T-helper 2 cell treated with Interferon-gamma antibody and Interleukin-4, amounts not matched to agents 5 μg/mL and 100 μg/mL, for 36 hours (primary cell): ENCODE measurements at places on chromosomes 5 and 9.

DNA sequence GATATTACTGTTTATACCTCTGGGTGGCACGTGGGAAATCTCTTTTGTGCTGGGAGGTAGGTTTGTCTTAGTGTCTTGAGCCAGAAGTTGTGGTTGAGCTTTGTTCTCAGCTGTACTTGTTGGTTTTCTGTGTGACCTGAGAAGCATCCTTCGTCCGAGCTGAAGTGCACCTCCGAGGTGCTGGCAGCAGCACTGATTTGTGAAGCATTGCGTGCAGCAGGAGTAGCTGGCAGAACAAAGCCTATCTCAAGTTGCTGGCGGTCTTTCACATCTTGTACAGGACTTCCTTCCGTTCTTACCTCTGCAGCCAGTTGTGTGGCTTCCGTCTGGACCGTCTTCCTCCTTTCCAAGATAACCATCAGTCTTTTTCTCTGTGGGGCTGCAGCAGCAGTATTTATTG, 4.3 kb downstream of the PRRC2B start:
- H3K27me3 ChIP-seq, result no peaks in the 10 kb centered on the region
- H3K27ac ChIP-seq, result peak overlapping the region; percentile 82
- peak; percentile 66 for DNase-seq
- peak overlapping the region; percentile 93 for H3K4me3 ChIP-seq

DNA sequence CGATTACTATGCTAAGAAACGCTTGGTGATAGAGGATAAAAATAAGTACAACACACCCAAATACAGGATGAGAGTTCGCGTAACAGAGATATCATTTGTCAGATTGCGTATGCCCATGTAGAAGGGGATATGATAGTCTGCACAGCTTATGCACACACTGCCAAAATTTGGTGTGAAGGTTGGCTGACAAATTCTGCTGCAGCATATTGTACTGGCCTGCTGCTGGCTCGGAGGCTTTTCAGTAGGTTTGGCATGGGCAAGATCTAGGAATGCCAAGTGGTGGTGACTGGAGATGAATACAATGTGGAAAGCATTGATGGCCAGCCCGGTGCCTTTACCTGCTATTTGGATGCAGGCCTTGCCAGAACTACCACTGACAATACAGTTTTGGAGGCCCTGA, 208.4 kb downstream of the PDZD2 start:
- H3K4me1 ChIP-seq, result no peaks in the 10 kb centered on the region
- peaks cover 1% of the 10 kb centered on the region for H3K27me3 ChIP-seq
- H3K4me3 ChIP-seq, result no peak overlapping the region
- H3K36me3 ChIP-seq, result no peaks in the 10 kb centered on the region

GRCh38 chr5:67774267-67774552, 441.3 kb upstream of the PIK3R1 start:
- H3K27me3 ChIP-seq, result no peaks in the 10 kb centered on the region
- no peak for DNase-seq
- peaks cover 2% of the 10 kb centered on the region for H3K4me1 ChIP-seq
- no peak overlapping the region for H3K27ac ChIP-seq

DNA sequence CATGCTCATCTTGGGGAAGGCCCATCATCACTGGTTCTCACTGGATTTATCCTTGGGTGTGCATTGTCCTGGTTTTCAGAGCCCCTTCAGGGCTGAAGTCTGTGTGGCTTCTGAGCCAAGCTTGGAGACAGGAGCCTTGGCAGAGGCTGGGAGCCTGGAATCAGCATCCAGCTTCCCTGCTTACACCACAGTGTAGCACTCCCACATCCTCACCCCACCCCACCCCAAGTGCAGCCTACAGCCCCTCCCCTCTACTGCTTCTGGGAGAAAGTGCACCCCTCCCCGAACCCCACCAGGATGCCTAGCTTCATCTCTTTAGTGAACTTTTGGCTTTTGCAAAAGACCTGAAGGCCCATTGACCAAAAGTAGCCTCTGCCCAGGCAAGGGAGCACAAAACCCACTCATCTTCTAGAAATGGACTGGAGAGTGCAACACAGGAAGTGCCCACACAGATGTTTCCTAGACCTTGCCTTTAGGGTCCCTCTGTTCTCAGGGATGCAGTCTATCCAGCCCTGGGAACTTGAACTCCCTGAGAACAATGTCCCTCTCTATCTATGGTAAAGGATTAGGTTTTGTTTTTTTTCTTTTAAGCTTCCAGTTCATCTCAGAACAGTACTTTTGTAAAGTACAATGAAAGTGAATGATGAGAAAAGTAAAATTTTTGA, 189.7 kb downstream of the PALM2AKAP2 start:
- peak overlapping the region; percentile 90 for H3K27ac ChIP-seq
- H3K4me1 ChIP-seq, result peaks cover 81% of the 10 kb centered on the region
- H3K4me3 ChIP-seq, result peak overlapping the region; percentile 18

GRCh38 chr9:69485466-69485865, 160.5 kb downstream of the ENTREP1 start:
- H3K27ac ChIP-seq, result no peak overlapping the region

DNA sequence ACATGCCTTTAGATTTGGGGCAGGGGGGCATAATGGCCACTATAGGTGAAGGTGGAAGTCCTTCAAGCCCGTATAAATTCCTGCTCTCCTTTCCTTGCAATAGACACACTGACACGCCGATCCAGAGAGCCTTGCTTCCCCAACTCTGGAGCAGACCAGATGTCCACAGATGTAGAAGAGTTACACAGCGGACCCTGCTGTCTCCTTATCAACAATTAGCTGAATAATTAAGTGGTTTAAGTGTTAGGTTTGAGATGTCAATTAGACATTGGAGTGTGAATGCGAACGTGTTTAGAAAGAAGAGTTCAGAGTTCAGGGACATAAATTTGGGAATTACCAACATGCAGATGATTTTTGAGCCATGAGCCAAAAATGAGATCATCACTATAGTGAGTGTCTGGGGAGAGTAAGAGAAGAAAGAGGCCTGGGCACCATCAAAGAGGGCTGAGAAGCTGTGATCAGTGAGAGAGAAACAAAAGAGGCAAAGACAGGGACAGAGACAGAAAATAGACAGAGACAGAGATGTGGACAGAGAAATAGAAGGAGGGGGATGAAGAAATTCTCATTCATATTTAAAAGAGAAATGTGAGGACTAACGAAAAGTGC, 734.4 kb upstream of the ADAMTS16 start:
- no peaks in the 10 kb centered on the region for H3K36me3 ChIP-seq
- H3K27me3 ChIP-seq, result no peaks in the 10 kb centered on the region
- H3K27ac ChIP-seq, result no peak overlapping the region

DNA sequence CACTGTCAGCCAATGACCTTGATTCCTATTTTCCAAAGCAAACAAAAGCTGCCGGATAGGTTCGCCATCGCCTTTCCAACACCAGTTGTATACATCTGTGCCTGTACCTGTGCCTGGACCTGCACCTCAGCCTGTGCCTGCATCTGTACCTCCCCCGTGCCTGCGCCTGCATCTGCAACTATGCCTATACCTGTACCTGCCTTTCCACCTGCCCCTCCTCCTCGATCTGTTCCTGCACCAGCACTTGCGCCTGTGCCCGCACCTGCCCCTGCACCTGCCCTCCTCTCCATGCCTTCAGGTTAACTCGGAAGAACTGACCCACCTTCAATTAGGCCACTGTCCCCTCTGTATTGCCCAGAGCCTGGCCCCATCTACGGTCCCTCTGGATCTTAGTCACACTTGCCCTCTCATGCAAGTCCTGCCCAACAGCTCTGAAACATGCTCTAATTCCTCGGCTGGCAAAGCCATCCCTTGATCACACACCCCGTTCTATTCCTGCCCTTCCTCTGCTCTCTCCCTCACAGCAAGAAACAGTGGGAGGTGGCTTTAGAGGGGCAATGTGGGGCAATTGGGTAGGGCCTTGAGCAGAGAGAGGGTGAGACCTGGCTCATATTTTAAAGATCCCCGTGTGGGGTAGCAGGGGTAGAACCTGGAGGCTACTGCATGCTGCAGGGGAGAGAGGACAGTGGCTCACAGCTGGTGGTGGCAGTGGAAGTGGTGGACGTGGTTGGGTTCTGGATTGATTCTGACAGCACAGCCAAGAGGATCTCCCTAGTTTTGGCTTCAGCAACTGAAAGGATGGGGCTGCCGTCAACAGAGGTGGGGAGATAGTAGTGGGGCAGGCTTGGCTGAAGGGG, 59.6 kb upstream of the PHYKPL start:
- no peaks in the 10 kb centered on the region for H3K4me1 ChIP-seq
- no peak overlapping the region for H3K4me3 ChIP-seq
- no peak for DNase-seq

DNA sequence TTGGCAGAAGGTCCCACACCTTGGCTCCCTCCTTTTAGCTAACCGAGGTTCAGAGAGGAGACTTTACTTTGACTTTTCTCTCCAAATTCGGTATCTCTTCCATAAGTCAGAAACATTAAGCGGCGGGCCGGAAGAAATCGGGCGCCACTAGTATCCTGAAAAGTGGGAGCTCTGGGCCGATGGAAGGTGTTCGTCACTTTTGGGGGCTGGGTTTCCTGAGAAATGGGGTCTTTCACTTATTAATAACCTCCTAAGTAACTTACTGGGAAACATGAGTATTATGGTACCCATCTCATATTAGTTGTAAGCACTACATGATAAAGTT, 716 bp downstream of the STX17 start:
- peak overlapping the region; percentile 99 for H3K4me3 ChIP-seq
- DNase-seq, result no peak
- H3K4me1 ChIP-seq, result peaks cover 35% of the 10 kb centered on the region
- H3K27ac ChIP-seq, result peak overlapping the region; percentile 97
- H3K27me3 ChIP-seq, result peaks cover 16% of the 10 kb centered on the region

DNA sequence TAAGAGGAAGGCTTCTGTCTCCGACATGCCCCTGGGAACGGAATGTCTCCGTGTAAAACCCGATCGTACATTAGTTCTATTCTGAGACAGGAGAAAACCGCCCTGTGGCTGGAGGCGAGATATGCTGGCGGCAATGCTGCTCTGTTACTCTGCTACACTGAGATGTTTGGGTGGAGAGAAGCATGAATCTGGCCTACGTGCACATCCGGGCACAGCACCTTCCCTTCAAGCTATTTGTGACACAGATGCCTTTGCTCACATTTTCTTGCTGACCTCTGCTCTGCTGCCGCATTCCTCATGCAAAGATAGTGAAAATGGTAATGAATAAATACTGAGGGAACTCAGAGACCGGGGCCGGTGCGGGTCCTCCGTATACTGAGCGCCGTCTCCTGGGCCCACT, 2.2 kb upstream of the DPP7 start:
- no peaks in the 10 kb centered on the region for H3K27me3 ChIP-seq
- peaks cover 3% of the 10 kb centered on the region for H3K36me3 ChIP-seq
- no peak overlapping the region for H3K4me3 ChIP-seq
- H3K4me1 ChIP-seq, result peaks cover 3% of the 10 kb centered on the region
- H3K27ac ChIP-seq, result no peak overlapping the region

DNA sequence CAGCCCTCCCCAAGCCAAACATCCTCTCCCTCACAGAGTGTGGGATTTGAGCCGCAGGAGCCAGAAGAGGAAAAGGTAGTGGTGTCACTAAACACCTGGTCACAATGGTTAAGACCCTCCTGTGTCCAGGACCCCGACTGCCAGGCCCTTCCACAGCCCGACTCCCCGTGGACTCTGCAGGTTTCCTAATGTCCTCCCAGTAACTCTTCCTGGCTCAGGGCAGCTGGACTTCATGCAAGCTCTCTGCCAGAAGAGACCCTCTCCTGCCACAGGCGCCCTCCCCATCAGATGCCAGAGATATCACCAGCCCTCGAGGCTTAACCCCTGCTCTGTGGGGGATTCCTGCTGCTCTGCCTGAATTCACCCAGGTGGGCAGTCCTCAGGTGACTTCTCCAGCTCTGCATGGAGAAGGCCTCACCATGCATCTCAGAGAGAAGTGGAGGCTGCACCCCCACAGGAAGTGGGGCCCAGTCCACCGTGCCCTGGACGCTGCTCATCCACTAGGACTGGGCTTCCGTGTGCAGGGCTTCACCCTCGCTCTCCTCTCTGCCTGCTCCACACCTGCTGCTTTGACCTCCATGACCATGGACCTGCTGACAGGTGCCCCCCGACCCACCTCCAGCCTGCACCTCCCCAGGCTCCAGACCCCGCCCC, 111.2 kb downstream of the ADAMTS2 start:
- DNase-seq, result no peak
- H3K4me3 ChIP-seq, result no peak overlapping the region
- H3K4me1 ChIP-seq, result no peaks in the 10 kb centered on the region
- no peak overlapping the region for H3K27ac ChIP-seq
- no peaks in the 10 kb centered on the region for H3K27me3 ChIP-seq
- no peaks in the 10 kb centered on the region for H3K36me3 ChIP-seq

- DNase-seq, result no peak
- no peak overlapping the region for H3K4me3 ChIP-seq
- H3K36me3 ChIP-seq, result no peaks in the 10 kb centered on the region
- H3K27ac ChIP-seq, result no peak overlapping the region
These were observed 388.5 kb downstream of the PSAT1 start for GRCh38 chr9:78685471-78685870.

- DNase-seq, result no peak
- peaks cover 32% of the 10 kb centered on the region for H3K4me1 ChIP-seq
- peak overlapping the region; percentile 32 for H3K4me3 ChIP-seq
- peaks cover 42% of the 10 kb centered on the region for H3K36me3 ChIP-seq
These were observed 10.4 kb upstream of the SLC34A1 start for GRCh38 chr5:177373806-177374205.

- DNase-seq, result no peak
- H3K36me3 ChIP-seq, result no peaks in the 10 kb centered on the region
- H3K27ac ChIP-seq, result no peak overlapping the region
- H3K4me1 ChIP-seq, result no peaks in the 10 kb centered on the region
These were observed 8.6 kb downstream of the GBGT1 start for GRCh38 chr9:133155156-133155555.

GRCh38 chr5:3837506-3837905, 241.9 kb downstream of the IRX1 start:
- DNase-seq, result no peak
- H3K36me3 ChIP-seq, result no peaks in the 10 kb centered on the region
- H3K4me1 ChIP-seq, result no peaks in the 10 kb centered on the region
- no peak overlapping the region for H3K4me3 ChIP-seq

GRCh38 chr5:87300744-87301143, 33.1 kb downstream of the RASA1 start:
- DNase-seq, result peak; percentile 61
- H3K4me3 ChIP-seq, result no peak overlapping the region
- H3K4me1 ChIP-seq, result peaks cover 51% of the 10 kb centered on the region
- H3K27ac ChIP-seq, result no peak overlapping the region
- peaks cover 43% of the 10 kb centered on the region for H3K36me3 ChIP-seq

DNA sequence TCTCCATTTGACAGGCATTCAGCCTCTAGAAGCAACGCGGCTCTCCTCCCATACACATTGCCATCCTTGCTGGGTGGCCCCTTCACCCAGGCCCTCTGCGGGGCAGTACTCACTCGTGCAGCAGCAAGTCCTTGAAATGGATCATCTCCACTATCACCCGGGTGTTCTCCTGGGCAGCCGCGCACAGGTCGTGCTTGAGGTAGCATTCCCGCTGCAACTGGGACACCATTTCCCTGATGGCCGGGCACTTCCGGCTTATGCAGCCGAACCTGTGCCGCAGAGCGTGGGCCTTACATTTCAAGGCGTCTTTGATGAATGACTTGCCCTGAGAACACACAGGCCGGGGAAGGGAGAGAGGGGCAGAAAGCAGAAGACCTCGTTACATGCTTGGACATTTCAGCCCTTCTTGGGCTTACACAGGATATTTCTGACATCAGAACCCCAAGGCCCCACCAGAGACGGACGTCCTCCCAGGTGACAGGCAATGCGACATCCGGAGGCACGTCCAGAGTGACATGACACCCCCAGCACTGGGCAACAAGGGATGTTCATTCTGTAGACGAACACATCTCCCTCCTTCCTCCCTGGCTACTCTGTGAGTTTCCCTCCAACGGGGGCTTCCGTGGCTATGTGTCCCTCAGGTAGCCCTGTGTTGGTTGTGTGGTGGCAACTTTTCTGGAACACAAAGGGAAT, 5.0 kb downstream of the STC2 start:
- DNase-seq, result no peak
- H3K36me3 ChIP-seq, result peaks cover 51% of the 10 kb centered on the region
- H3K4me1 ChIP-seq, result peaks cover 31% of the 10 kb centered on the region
- H3K27me3 ChIP-seq, result peaks cover 2% of the 10 kb centered on the region
- H3K4me3 ChIP-seq, result no peak overlapping the region
